ENCODE measurements at places on chromosomes 1 and 21.
A peak's percentile ranks its signal among the peaks of the same experiment; 100 is the strongest.

DNA sequence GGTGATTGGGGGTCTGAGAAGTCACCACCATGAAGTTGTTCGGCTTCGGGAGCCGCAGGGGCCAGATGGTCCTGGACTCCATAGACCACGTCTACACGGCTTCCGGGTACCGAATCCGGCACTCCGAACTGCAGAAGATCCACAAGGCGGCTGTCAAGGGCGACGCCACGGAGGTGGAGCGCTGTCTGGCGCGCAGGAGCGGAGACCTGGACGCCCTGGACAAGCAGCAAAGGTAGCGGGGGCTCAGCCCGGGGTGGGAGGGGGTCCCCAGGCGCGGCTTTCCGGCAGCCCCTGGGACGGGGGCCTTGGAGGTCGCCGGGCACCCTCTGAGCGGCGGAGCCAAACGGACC lies 146.5 kb downstream of the LIPI start:
- no peak for DNase-seq

- peak; percentile 61 for DNase-seq
These were observed 2.6 kb upstream of the TAGLN2 start for GRCh38 chr1:159927849-159928431.

DNA sequence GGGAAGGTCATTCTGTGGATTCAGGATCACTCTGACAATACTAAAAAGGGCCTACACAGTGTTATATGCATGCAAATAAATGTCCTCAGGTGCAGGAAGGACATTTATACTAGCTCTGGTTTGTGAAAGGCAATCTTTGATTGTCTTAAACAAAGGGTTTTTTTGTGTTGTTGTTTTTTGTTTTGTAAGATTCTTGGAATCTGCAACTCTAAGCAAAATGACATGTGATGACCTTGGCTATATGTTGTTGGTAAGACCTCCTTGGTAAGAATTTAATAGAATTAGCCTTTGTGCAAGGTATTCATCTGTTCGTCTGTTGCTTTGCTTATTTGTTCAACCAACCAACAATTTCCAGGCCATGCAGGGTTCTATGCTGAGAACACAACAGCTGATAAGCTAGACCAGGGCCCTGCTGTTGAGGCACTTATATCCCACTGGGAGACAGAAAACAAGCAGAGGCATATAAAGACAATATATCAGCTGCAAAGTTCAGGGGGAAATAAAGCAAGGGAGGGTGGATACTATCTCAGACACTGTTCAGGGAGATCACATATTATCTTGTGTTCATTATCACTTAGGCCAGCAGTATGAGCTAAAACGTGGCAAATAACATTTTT lies 60.3 kb downstream of the FH start:
- no peak for DNase-seq

GRCh38 chr1:3114131-3114744 lies 45.2 kb downstream of the PRDM16 start:
- DNase-seq, result no peak

DNA sequence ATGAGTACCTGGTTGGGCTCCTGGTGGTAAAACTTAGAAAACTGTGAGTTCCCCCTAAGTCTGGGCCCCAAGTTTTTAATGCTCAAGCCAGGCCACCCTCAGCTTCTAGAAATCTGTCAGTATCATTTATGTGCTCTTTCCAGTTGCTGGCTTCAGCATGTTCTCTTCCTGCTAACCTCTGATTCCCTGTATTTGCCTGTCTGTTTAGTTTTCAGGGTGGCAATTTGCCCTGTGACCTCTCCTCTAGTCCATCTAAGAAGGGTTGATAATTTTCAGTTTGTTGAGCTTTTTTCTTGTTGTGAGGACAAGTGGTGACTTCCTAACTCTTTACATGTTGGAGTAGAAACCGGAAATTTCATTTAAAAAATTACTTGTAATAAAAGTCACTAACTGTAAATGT lies 16.0 kb upstream of the S100A10 start:
- DNase-seq, result no peak

DNA sequence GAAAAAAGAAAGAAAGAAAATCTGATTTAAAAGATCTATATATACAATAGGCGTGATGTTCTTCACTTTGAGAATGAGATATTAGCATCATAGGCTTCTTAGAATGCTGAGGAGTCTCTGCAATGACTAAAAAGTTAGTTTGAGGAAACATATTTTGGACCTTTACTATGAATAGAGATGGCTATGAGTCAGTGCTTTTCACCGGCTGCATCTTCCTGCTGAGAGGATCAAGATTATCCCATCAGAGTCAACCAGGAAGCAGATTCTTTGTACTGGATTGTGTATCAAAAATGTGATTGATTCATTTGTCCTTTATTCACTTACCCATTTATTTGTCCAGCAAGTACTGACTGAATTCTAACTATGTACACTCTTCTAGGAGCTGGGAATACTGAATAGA lies 144.2 kb downstream of the KCNK2 start:
- DNase-seq, result no peak

DNA sequence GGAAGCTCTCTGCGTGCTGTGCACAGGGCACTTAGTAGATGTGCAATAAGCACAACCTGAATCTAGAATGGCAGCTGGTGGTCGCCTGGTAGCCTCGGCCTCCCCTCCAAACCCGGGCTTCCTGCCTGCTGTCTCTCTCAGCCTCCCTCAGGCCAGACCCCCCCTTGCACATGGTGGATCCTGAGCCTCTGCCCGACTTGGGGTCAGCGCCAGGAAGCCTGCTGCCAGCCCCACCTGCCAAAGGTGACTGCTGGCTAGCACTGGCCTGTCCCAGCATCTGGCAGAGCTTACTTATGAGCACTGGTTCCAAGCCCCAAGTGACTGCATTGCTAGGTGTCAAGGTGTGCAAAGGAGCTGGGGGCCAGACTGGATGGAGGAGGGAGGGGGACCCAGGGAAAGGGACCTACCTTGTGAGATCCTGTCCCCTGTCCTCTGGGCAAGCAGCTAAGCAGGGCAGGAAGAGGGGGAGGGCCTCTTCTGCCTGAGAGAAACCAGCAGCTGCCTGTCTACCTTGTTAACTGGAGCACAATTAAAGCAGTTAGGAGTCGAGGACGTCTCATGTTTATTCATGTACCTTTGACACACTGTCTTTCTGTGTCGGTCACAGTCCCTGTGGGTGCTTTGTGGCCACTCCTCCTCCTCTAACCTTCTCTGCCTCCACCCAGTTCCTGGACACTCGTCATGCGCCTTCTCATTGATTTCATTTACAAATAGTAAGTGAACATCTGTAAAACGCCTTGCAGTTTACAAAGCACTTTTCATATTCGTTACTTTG lies 100.9 kb downstream of the DDX20 start:
- no peak for DNase-seq

- no peak for DNase-seq
These were observed 9.0 kb downstream of the BCAR3 start for GRCh38 chr1:93672477-93673162.

DNA sequence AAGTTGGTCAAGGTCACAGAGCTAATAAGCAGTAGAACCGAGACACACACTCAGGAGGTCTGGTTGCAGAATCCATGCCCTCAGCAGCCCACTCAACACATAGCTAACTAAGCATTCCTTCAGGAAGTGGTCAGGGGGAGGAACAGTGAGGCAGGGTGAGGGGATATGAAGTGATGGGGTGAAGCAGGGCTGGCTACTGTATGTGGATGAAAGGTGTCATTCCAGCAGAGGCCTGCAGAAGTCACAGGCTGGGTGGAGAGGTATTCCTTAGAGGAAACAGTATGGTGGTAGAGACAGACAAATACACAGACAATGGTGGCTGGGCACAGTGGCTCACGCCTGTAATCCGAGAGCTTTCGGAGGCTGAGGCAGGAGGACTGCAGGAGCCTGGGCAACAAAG lies 14.1 kb downstream of the TMCO4 start:
- no peak for DNase-seq

DNA sequence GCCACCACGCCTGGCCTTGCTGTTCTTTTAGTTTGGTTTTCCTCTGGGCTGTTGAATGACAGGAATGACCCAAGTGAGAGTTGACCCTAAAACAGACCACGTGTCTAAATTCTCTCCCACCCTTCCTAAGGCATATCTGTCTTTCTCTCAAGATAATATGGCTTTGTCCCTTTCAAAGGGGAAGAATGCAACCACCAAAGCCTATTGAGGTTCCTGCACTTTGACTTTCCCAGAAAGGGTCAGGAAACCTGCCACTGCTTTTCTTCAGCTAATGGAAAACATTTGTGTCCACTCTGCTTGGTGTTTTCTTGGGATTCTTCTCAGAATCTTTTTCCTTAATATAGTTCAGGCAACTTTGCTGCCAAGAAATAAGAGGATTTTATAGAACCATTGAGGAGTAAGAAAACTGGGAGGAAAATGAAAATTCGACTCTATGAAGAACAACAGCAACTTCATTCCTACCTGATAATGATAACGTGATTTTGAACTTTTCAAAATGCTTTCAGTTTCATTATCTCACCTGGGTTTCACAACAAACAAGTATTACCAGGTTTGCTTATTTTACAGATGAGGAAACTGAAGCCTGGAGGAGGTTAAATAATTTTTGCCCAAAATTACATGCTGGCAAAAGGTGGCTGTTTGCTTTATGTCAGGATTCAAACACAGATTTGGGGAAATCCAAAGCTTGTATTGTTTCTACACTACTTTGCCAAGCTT lies 6.9 kb downstream of the PLPP3 start:
- DNase-seq, result no peak

GRCh38 chr1:44497422-44498170 lies 92.5 kb downstream of the RNF220 start:
- DNase-seq, result no peak

DNA sequence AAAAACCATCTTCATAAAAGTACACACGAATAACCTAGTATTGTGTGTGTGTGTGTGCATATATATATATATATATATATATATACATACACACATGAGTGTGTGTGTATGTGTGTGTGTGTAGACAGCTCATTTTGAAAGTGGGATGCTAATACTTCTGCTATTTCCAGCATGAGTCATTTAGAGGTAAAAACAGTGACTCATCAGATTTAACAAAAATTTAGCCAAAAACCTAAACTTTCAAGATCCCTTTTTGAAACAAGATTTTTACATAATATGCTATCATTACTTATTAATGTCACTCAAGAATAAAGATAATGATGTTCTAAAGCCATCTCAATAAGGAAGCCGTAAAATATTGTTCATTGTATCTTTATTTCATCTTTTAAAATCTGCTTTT lies 35.6 kb upstream of the ADGRL4 start:
- DNase-seq, result no peak

- no peak for DNase-seq
These were observed 246.8 kb downstream of the LMO4 start for GRCh38 chr1:87575528-87575927.

DNA sequence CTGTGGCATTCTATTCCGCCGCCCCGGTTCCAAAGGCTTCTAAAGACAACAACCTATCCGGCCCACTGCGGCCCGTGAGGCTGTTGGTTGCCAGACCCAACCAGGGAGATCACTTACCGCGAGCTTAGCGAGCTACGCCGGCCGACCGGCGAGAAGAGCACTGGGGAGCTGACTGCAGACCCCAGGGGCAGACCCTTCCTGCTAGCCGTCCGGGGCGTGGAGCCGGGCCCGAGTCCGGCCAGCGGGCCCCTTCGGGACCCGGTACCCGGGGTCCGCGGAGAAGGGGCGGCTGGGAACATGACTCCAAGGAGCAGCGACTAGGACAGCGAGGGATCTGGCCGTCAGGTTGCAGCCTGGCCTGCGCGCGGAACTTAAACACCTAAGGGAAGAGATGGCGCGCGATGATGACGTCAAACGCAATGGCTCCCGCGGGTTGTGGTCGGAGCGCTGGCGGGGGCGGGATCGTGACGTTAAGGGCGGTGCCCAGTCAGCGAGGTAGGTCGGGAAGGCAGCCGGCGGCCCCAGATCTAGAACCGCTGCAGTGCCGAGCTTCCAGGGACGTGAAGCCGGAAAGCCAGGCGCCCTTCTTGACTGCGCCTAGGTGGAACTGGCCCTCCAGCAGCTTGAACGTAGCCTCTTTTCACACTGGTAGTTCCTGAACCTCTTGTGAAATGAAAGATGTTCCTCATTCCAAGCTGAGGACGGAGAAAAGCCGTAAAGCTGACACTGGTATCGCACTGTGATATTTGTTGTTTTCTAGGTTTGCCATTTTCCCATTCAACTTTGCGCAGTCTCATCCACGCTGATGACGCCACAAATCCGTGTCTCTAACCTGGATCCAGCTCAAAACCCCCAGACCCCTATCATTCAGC lies at the start of gene NUP133:
TSS of gene NUP133 (minus strand) at position 391 of the 872 bp plus-strand sequence. CDS start at position 299, 92 bp downstream.
- DNase-seq, result peak; percentile 100

- DNase-seq, result no peak
These were observed 944.5 kb downstream of the KCNT2 start for GRCh38 chr1:195663549-195664280.

DNA sequence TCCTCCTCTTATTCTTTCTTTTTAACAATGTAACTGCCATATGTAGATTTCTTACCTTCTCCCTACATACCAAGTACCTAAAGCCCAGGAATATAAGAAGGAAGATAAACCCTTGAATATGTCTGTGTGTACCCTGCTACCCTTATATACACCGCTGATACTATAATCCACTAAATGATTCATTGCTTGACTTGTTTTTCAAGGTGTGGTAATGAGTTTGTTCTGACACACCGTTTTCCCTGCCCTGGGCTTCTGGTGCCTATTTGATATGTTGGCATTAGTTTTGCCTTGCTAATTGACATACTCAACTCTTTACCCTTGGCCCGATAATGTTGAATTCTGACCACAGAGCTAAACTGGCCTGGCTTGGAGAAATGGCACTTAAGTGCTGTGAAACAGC lies 64.3 kb downstream of the IL23R start:
- DNase-seq, result no peak

GRCh38 chr1:161787355-161787754 lies 21.2 kb downstream of the ATF6 start:
- no peak for DNase-seq

GRCh38 chr1:180084867-180085266 lies 69.8 kb upstream of the QSOX1 start:
- no peak for DNase-seq

GRCh38 chr1:238005116-238005515 lies 114.4 kb upstream of the ZP4 start:
- DNase-seq, result no peak

GRCh38 chr1:44250068-44250781 lies 37.0 kb downstream of the DMAP1 start:
- DNase-seq, result no peak

GRCh38 chr1:168560370-168560769 lies 16.0 kb upstream of the XCL1 start:
- no peak for DNase-seq

- no peak for DNase-seq
These were observed 104.1 kb downstream of the SYF2 start for GRCh38 chr1:25128121-25128621.

GRCh38 chr1:32208891-32209328 lies at the start of gene DCDC2B:
Gene DCDC2B (plus strand): TSS chr1:32209089. CDS start chr1:32209094, 5 bp downstream.
- peak; percentile 90 for DNase-seq

DNA sequence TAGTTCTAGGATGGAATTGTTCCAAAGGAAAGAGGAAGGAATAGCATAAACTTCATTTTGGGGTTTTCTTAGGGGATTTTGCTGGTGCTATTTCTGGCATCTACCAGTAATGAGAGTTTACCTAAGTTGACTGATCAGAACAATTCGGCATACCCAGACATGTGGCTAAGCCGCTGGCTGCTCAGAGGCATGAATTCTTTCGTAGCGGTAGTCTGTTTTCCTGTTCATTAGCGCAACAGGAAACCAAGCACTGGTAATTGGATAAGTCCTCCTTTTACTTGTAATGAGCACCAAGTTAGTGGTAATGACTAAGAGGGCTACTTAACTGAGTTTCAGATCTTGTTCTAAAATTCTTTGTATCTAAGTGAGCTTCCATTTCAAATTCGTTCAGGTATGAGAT lies 38.6 kb downstream of the C21orf91 start:
- DNase-seq, result no peak
